HTR-8/SVneo (cell line): ENCODE measurements at places on chromosomes 4 and X.

DNA sequence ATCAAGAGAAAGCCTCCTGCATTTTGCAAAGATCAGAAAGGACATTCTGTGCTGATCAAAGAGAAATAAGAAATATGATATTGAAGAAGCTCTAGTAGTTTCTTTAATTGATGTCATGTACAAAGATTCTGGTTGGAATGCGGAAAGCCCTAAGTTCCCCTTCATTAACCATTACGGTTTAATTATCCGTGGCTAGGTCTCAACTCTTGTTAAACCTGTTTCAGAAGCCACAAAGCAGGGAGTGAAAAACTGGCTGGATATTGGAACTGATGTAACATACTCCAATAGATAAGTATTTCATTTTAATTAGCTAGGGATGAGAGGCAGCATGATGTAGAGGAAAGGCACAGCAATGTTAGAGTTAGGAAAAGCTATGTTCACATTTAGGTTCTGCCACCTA lies 55.7 kb downstream of the SPANXN3 start:
- no peak for DNase-seq

DNA sequence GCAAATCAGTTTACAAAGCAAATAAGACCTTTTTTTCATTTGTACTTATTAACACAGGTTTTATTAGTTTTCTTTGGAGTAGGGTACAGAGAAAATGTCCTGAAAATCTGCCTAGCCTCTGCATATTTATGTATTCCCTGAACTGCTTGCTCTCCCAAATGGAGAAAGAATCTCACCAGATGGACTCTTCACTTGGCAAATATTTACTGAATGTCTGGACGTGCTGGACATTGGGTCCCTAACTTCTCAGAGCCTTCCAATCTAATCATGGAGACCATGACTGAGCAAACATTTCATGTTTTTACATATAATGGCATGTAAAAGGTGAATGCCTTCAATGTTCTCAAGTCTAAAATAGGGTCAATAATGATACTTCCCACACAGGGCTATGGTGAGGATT lies 126.0 kb downstream of the CHRDL1 start:
- no peak for DNase-seq

- DNase-seq, result no peak
These were observed 18.9 kb downstream of the ZBTB33 start for GRCh38 chrX:120269373-120270035.

DNA sequence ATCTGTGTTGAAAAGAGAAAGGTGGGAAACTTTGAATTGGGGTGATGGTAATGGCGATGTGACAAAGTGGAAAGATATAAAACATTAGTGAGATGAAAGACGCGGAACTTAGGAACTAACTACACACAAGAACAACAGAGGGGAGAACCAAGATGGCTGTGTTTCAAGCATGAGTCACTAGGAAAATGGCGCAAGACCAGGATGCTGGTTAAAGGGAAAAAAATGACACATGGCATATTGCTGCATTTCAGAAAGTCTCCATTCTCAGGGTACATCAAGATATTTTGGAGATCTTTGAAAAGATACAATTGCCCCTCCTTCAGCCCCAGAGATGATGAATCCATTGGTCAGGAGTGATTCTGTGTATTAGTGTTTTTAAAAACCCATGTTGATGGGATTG lies 164.4 kb downstream of the FBXO8 start:
- no peak for DNase-seq

DNA sequence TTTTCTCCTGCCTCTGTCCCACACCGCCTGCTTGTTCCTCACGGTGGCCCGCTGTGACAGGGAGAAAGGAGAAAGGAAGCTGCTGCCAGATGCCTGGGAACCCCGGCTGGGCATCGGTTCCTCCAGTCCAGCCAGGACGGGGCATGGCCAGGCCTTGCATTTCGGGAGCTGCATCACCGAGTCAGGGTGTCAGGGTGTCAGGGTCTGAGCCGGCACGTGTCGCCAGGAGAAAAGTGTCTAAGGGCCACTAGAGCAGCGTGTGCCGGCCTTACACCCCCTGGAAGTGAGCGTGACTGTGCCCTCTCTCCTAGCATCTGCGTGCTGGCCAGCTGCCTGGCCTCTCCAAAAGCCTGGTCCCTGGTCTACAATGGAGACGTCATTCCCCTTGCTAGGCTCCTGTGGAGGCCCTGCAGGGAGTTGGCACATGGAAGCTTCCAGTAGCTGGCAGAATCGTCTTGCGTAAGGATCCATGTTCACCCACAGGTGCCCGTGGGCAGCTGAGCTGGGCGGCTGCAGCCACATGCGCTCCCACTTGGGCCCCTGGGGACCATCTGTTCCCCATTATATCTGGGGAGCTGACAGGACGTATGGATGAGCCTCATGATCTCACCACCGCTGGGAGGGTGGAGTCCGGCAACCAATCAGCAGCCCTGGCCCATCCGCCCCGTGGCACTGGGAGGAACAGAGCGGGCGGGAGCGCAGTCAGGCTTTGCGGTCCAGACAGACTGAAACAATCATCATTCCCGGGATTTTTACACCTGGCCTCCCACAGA lies 39.9 kb upstream of the HMX1 start:
- no peak for DNase-seq
